ENCODE measurements at places on chromosomes 7 and 10.

GRCh38 chr10:82643601-82644000, 768.6 kb downstream of the NRG3 start:
- DNase-seq, result no peak

DNA sequence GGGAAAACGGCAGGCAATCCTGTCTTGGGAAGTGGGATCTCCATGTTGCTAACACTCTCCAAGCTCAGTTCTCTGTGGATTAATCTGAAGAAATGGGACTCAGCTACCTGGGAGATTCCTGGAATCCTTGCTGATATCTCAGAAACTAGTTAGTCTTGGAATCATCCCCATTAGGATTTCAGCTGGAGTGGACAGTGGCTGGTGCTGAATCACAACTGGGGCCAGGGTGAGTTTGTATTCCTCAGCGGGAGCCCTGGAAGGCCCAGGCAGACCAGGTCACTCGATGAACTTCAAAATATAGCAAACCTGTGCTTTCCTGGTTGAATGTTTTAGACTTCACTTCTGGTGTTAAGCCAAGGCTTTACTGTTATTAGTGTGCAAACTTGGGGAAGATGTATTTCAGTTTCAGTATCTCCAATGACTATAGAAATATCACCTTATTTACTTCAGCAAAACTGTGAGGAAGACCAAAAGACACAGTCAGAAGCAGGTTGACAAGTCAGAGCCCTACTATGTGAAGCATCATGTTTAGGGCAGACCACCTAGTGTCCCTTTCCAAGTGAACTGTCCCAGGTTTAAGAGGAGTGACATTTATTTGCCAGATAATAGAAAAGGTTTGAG, 126.1 kb downstream of the AOAH start:
- DNase-seq, result no peak

- DNase-seq, result no peak
Observed at GRCh38 chr7:54864663-54865062, 105.7 kb upstream of the SEC61G start.

- no peak for DNase-seq
Observed at GRCh38 chr7:29230871-29231345, 36.3 kb downstream of the CHN2 start.

GRCh38 chr10:113692271-113692670, 12.6 kb downstream of the CASP7 start:
- DNase-seq, result no peak

GRCh38 chr7:139300390-139300789, 40.7 kb upstream of the FMC1 start:
- DNase-seq, result no peak

GRCh38 chr7:96347471-96347870, 25.6 kb upstream of the SLC25A13 start:
- no peak for DNase-seq

GRCh38 chr7:134046594-134047128, 80.5 kb upstream of the LRGUK start:
- DNase-seq, result no peak

DNA sequence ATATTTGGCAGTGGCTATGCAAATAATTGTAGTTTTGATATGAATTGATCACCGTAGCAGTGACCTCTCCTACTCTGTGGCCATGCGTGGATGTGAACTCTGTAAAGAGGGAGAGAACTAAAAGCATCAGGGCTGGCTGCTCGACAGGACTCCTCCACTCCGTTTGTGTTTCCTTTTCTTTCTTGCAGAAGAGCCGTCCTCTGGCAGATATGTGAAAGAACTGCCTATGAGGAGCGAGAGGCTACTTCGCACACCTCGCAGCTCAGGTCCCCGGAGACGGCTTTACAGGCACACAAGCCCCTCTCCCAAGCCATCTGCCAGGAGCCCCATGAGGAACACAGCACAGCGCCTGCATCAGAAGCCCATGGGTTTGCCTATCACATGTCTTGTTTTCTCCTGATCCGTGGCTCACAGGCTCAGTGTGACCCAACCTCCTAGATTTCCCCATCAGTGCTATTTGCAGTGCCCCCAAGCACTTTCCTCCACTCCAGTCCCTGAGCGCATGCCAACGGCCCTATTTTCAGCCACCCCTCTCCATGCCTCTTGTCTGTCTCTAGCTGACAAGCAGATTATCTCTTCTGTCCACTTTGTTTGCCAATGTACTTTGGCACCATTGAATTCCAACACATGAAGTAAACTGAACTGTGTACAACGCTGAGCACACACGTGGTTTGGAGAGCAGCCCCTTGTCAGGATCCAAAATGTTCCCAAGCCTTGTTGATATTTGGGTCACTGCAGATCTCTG, 164.3 kb upstream of the AKR1E2 start:
- DNase-seq, result no peak

- DNase-seq, result no peak
Observed at GRCh38 chr7:116801092-116801710, 61.2 kb upstream of the CAPZA2 start.

- no peak for DNase-seq
Observed at GRCh38 chr10:67151471-67151870, 225.6 kb downstream of the LRRTM3 start.

DNA sequence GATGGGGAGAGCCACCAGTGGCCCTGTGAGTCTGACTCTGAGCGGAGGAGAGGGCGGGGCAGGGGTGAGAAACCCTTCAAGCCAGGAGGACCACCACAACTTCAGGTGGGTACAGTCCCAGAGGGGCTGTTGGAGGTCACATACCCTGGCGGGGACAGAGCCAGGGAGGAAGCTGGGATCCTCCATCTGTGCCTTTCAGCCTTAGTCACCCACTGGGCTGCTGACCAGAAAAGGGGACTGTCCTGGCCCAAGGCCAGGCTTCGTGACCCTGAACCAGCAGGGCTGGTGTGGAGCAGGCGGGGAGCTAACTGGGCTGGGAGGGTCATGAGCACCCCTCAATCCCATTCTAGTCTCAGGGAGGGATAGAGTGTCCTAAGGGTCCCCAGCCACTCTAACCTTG, 1.5 kb upstream of the CALHM3 start:
- no peak for DNase-seq

DNA sequence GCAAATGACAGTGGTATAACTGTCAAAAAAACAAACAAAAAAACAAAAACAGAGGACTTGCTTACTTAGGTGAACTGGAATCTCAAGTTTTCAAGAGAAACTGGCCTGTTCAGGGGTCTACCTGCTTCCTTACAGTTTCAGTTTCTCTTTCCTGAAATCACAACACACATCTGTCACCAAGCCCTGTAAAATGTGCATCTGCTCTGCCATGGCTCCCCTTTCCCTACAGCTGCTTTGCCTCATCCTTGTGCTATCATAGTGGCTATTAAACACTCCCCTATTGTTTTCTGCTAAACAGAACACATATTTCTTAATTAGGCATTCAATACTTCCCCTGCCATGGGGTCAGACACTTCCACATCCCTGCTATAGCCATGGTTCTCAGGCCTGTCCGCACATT, 37.6 kb downstream of the CPED1 start:
- DNase-seq, result no peak

DNA sequence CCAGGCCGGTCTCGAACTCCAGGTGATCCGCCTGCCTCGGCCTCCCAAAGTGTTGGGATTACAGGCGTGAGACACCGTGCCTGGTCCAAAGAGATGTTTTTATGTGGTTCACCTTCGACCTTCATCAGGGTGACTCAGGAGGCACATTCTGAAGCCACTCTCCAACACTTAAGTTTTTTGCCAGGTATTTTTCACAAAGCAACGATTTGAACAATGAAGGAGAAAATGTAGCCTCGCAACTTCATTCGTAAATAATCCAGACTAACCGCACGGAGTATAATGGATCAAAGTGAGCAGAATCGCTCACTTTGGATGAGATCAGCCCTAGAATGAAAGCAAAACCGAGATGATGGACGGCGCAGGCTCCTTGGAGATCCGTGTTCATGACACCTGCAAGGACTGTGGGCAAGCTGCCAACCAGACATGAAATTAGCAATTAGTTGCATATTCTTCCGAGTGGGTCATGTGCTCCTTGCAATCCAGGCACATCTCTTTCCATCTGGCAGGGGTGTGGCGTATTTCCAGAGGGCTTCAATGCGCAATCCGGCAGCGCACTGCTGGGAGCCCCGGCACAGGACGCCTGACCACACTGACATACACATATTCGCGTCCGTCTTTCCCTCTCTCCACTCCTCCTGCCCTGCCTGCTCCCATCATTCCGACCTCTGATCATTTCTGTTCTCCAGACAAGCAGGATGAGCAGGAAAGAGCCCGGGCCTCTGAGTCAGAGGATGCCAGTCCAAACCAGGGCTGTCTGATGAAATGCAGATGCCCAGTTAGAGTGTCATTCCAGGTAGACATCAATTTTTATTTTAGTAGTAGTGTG, 148.4 kb downstream of the KLF6 start:
- DNase-seq, result no peak

- DNase-seq, result no peak
Observed at GRCh38 chr7:158272509-158273137, 315.0 kb downstream of the PTPRN2 start.

GRCh38 chr7:130910949-130911944, 177.2 kb upstream of the KLF14 start:
- DNase-seq, result peak; percentile 8

DNA sequence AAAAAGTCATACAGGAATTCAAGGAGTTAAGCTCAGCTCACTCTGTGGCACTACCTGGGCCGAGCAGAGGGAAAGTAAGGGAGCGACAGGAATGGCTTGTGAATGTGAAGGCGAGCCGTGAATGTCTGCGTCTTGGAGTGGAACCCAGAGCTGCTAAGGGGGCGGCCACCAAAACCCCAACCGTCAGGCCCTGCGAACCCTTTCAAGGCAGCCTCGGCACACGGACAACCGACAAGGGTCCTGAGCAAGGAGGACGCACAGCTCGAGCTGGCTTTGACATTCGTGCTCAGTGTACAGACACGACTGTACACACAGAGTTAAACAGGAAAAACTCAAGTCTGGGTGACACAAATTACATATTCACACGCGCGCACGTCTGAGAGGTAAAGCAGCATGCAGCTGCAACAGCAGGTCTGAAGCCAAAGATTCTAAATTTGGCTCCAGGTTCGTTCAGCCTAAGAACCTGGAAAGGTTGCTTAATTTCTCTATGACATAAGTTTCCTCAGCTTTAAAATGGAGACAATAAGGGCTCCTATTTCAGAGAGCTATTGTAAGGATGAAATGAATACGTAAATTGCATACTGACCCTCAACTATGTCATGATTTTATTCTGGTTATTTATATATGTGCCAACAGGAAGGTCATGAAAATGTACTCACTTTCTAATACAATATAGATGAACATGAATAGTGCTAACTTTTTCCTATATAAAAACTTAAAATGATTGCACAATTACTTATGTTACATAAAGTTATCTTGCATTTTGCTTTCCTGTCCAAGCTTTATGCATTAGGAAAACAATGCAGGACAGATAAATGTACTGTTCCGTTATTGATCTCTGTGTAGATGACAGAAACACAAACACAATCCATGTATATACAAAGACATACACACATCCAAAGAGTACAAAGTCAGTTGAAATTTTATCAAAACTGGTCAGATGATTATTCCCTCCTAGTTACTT, 192.9 kb downstream of the ZMYND11 start:
- DNase-seq, result no peak

DNA sequence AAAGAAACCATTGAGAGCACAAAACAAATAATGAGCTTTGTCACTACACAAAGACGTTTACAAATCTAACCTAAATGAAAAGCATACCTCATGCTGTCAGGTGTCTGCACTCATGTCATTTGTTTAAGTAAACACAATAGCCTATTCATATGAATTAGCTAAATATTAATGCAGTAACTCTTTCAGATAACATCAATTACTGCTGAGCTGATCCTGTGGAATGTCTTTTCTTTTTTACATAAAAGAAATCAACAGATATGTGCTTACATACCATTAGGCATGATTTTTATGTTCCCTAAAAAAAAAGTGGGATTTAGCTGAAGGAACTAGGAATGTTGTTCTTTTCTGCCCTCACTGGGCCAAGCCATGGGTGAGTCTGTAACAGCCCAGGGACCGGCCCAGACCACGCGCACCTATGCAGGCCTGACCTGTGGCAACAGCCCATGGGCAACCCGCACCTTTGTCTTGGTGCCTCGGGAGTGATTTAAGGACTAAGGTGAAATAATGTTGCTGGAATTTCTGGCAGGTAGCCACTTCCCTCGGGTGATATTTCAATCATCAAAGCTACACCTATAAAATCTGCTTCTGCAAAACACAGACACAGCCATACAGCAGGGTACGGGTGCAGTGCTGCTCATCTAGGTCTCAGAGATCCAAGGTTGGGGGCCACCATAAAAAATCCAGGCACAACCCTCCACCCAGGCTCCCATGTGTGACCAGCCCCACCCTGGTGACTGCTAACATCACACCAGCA, 44.6 kb downstream of the FGFR2 start:
- no peak for DNase-seq

DNA sequence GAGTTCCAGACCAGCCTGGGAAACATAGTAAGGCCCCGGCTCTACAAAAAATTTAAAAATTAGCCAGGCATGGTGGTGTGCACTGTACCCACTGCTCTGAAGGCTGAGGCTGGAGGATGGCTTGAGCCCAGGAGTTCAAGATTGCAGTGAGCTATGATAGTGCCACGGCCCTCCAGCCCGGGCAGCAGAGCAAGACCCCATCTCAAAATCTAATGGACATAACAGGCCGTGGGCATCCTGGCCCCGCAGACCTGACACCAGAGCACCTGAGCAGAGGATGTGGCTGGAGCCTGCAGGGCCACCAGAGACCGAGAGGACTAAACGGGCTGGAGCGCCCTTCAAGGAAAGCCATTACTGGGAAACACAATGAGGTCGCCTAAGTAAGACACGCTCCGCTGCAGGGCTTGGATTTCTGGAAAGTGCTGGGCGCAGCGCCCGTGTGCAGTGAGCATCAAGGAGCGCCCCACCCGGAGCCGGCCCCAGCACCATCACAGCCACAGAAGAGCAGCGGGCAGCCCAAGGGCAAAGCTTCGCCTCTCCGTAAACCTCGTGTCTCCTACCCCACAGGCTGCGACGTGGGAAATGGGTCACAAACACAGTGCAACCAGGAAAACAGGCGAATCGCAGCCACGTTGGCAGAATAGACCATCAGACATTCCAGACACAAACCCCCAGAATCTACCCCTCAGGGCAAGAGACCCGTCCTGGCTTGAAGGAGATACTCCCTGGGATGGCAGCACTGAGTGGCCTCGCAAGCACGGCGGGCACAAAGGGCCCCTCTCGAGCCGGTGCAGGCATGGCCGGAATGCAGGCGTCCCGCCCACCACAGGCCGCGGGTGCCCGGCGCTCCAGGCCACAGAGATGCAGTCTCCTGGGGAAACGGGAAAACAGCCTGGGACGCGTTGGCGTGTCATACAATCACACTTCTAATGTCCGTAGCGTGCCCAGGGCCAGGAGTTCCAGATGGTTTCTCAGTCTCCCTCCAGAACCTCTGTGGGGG, 4.9 kb downstream of the RADIL start:
- DNase-seq, result no peak

DNA sequence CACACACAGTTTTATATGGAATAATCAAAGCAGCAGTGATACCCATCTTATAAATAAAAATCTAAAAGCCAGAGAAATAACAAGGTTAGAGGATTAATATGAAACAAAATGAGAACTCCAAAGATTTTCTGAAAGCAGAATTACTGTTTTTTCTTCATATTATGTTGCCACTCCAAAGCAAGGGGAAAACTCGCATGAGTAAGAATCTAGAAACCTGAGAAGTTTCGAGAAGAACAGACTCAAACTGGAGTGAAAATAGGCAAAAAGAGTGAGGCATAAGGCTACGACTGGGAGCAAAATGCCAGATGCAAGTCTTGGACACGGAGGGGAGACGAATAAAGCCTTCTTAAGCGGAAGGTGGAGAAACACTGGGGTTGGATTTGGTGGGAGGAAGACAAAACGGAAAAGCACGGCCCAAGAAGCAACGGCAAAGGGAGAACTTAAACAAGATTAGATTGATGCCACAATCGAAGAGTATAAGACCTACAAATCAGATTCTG, 923 bp downstream of the TNPO3 start:
- no peak for DNase-seq

Data from activated CD4-positive, alpha-beta T cell treated with anti-CD3 and anti-CD28 coated beads, Interleukin-2, amount 50 U/mL, for 48 hours (primary cell).